ENCODE measurements at places on chromosomes 12 and 14. TPM values are rescaled to one million over a fixed set of nuclear protein-coding genes. Genes with fewer than 3 reads are reported as not detected.
A peak's percentile ranks its signal among the peaks of the same experiment; 100 is the strongest.

GRCh38 chr12:70052931-70053497 lies 190.2 kb upstream of the CNOT2 start:
- H3K4me3 ChIP-seq: no peak overlapping the region
- peaks cover 4% of the 10 kb centered on the region for H3K4me1 ChIP-seq
- no peaks in the 10 kb centered on the region for H3K36me3 ChIP-seq
- H3K27me3 ChIP-seq: no peaks in the 10 kb centered on the region
- DNase-seq: no peak
- H3K27ac ChIP-seq: no peak overlapping the region

DNA sequence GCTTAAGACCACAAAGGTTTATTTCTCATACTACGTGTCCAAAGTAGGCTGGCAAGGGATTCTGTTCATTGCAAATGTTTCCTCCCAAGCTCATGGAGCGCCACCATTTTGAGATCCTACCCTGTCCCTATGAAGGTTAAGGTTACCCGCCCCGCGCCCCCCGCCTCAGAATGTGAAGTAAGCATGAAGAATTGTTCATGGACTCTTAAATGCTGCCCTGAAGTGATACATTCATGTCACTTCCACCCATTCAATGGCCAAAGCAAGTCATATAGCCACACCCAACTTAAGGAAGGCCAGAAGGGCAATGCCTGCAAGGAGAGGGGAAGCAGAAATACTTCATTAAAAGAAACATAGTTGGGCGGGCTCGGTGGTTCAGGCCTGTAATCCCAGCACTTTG lies 4.2 kb downstream of the TMEM253 start:
- H3K4me1 ChIP-seq: peaks cover 17% of the 10 kb centered on the region
- DNase-seq: no peak
- H3K4me3 ChIP-seq: no peak overlapping the region
- H3K36me3 ChIP-seq: no peaks in the 10 kb centered on the region
- peak overlapping the region; percentile 98 for H3K27ac ChIP-seq

- H3K27ac ChIP-seq: no peak overlapping the region
- no peak overlapping the region for H3K4me3 ChIP-seq
- H3K4me1 ChIP-seq: peaks cover 12% of the 10 kb centered on the region
- H3K27me3 ChIP-seq: no peaks in the 10 kb centered on the region
- no peaks in the 10 kb centered on the region for H3K36me3 ChIP-seq
Observed at GRCh38 chr14:102696332-102696731, 80.9 kb upstream of the TRAF3 start.

DNA sequence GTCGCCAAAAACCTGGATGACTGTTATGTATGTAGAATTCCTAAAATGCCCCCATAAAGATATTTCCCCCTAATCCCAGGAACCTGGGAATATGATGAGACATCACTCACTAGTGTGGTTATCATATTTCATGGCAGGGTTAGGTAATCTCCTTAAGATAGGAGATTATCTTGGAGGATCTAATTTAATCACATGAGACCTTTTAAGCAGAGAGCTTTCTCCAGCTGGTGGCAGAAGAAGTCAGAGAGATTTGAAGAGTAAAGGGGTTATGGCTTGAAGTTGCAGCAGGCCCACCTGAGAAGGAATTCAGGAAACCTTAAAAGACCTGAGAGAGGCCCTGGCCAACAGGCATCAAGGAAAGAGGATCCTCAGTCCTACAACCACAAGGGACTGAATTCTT lies 53.6 kb downstream of the DYRK2 start:
- no peak overlapping the region for H3K27ac ChIP-seq
- H3K4me3 ChIP-seq: no peak overlapping the region
- peaks cover 27% of the 10 kb centered on the region for H3K4me1 ChIP-seq
- DNase-seq: no peak

DNA sequence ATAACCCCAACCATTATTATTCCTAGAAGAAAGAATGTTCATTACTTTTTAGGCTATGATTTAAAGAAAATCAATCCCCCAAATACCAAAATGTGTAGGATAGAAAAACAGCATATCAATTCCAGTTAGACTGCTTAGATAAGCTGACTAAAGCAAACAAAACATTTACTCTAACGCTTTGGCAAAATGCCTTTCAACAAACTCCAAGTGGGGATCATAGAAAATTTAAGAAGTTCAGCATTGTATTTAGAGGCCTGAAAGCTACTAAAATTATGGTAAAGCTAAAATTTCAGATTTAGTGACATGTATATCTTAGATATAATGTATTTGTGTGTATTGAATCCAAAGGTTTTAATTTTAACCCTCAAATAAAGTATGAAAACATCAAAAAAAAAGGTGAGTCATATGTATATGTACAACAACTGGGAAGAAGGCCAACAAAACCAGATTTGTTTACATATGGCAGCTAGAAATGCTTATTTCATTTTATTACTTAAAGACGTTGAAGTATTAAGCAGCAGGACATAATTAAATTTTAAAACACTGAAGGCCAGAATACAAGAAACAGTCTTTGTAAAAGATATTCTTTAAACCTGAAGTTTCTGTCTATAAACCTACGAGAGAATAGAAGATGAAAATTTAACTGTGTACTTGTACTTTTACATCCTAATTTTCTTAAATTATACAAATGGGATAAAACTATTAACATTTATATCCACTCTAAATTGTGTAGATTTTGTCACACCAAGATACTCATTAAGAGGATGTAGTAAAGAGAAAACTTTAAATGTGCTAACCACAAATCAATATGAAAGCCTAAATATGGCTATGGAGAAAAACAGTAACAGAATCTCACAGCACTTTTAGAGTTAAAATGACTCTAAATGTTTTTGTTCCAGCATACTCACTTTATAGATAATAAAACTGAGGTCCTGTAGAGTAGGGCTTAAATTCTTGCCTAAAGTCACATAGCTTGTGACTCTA lies 71.4 kb downstream of the SLC41A2 start:
- H3K4me3 ChIP-seq: no peak overlapping the region
- no peaks in the 10 kb centered on the region for H3K4me1 ChIP-seq
- no peak for DNase-seq
- no peak overlapping the region for H3K27ac ChIP-seq
- no peaks in the 10 kb centered on the region for H3K27me3 ChIP-seq
- no peaks in the 10 kb centered on the region for H3K36me3 ChIP-seq

DNA sequence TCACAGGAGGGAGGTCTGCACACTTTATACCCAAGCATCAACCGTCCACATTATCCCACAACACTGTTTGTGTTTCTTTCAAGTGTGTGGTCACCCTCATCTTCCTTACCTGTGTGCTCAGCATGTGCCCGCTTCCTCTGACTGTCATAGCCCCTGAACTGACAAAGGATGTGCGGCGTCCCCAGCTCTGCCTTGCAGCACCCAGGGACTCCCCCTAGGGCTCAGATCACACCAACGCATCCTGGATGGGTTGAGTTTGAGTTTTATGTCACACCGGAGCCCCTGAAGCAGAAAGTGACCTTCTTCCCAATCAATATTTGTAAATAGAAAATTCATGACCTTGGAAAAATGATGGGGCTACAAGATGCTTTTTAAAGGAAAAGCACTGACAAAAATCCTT lies 770.7 kb upstream of the TMEM132C start:
- H3K27me3 ChIP-seq: no peaks in the 10 kb centered on the region
- no peaks in the 10 kb centered on the region for H3K36me3 ChIP-seq
- DNase-seq: no peak
- H3K4me1 ChIP-seq: no peaks in the 10 kb centered on the region

- no peaks in the 10 kb centered on the region for H3K4me1 ChIP-seq
- no peak overlapping the region for H3K4me3 ChIP-seq
- no peaks in the 10 kb centered on the region for H3K36me3 ChIP-seq
- H3K27ac ChIP-seq: no peak overlapping the region
Observed at GRCh38 chr12:41699658-41700057, 445.0 kb downstream of the GXYLT1 start.

- H3K4me1 ChIP-seq: no peaks in the 10 kb centered on the region
- no peak for DNase-seq
- no peak overlapping the region for H3K27ac ChIP-seq
Observed at GRCh38 chr14:58772794-58773620, 135.2 kb downstream of the DACT1 start.

DNA sequence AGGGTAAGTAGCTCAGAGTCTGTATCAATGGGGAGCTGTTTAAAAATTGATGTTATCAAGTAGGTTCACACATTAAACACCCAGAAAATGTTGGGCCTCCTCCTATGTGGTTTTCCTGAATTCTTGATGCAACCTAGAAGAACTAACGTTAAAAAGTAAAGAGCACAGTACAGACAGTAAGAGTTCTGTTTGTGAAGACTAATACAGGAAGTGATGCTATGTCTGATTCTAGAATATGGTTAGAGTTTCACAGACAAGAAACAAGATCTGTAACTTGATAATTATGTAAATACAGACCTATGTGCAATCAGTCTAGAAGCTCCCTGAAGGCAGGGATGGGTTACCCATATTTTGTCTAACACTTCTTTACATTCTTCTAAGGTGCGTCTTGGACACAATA lies 214.9 kb upstream of the BTG1 start:
- no peaks in the 10 kb centered on the region for H3K36me3 ChIP-seq
- no peak overlapping the region for H3K4me3 ChIP-seq
- no peak for DNase-seq
- peaks cover 65% of the 10 kb centered on the region for H3K4me1 ChIP-seq
- no peak overlapping the region for H3K27ac ChIP-seq
- no peaks in the 10 kb centered on the region for H3K27me3 ChIP-seq

GRCh38 chr14:76868454-76869170 lies 42.4 kb downstream of the LRRC74A start:
- H3K4me1 ChIP-seq: peaks cover 14% of the 10 kb centered on the region
- no peak overlapping the region for H3K4me3 ChIP-seq
- H3K36me3 ChIP-seq: no peaks in the 10 kb centered on the region
- H3K27me3 ChIP-seq: no peaks in the 10 kb centered on the region

GRCh38 chr12:126891789-126892188 lies 1375.2 kb upstream of the TMEM132C start:
- no peak overlapping the region for H3K4me3 ChIP-seq
- H3K27me3 ChIP-seq: no peaks in the 10 kb centered on the region
- no peaks in the 10 kb centered on the region for H3K36me3 ChIP-seq
- H3K4me1 ChIP-seq: no peaks in the 10 kb centered on the region
- DNase-seq: no peak

DNA sequence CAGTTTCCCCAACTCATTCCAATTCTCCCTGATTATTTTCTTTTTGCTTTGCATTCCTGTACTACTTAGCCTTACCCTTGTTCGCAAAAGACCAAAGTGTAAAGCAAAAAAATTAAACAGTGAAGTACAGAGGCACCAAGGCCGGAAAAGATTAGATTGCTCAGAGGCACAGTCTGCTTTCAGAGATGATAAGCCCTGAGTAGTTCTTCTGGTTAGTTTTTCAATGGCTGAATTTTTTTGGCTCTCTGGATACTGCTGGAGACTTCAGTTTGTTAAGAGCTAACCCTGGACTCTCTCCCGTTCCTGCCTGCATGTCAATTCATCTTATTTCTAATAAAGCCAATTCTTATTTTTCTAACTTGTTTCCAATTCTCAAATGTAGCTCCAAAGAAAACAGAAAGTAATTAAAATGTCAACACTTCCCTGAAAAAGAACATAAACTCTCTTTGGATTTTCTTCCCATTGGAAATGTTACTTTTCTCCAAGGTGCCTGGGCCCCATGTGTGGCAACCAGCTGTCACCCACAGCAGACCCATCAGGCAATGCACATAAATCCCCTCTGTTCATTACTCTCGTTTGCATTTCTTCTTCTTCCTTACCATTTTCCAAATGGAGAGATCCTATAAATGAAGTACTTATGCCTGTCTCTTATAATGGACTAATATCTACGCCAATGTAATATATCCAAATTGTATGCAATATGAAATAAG lies 142.8 kb downstream of the BTG1 start:
- no peak overlapping the region for H3K4me3 ChIP-seq
- H3K27me3 ChIP-seq: no peaks in the 10 kb centered on the region
- H3K36me3 ChIP-seq: no peaks in the 10 kb centered on the region
- H3K4me1 ChIP-seq: peaks cover 12% of the 10 kb centered on the region
- peak overlapping the region; percentile 16 for H3K27ac ChIP-seq

DNA sequence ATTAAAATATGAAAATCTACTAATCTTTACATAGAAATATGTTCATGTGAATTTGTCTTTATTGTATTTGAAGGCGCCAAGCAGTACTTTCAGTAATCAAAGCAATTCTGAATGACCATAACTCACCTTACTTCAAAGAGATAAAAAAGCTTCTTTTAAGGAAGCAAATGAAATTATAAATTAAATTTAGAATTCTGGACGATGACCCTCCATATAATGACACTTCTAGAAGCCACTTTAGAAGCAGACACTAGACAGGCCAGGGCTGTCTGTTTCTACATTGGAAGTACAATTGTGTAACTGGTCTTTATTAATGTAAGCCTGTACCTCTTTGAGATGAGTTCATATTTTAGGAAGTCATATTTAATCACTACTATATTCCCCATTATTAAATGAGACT lies 222.9 kb downstream of the CNTN1 start:
- H3K36me3 ChIP-seq: no peaks in the 10 kb centered on the region
- H3K27me3 ChIP-seq: no peaks in the 10 kb centered on the region
- H3K4me1 ChIP-seq: no peaks in the 10 kb centered on the region

GRCh38 chr14:88584451-88584850 lies 21.6 kb downstream of the ZC3H14 start:
- H3K4me3 ChIP-seq: no peak overlapping the region
- no peaks in the 10 kb centered on the region for H3K36me3 ChIP-seq
- H3K4me1 ChIP-seq: no peaks in the 10 kb centered on the region
- H3K27me3 ChIP-seq: no peaks in the 10 kb centered on the region

- no peak overlapping the region for H3K27ac ChIP-seq
- H3K36me3 ChIP-seq: no peaks in the 10 kb centered on the region
- H3K27me3 ChIP-seq: no peaks in the 10 kb centered on the region
- no peak for DNase-seq
- no peaks in the 10 kb centered on the region for H3K4me1 ChIP-seq
Observed at GRCh38 chr12:53428741-53429140, 5.1 kb downstream of the AMHR2 start.

GRCh38 chr14:65186951-65187350 lies 84.6 kb upstream of the MAX start:
- DNase-seq: no peak
- no peaks in the 10 kb centered on the region for H3K36me3 ChIP-seq
- H3K27ac ChIP-seq: no peak overlapping the region
- H3K4me1 ChIP-seq: no peaks in the 10 kb centered on the region
- H3K4me3 ChIP-seq: no peak overlapping the region
- no peaks in the 10 kb centered on the region for H3K27me3 ChIP-seq

DNA sequence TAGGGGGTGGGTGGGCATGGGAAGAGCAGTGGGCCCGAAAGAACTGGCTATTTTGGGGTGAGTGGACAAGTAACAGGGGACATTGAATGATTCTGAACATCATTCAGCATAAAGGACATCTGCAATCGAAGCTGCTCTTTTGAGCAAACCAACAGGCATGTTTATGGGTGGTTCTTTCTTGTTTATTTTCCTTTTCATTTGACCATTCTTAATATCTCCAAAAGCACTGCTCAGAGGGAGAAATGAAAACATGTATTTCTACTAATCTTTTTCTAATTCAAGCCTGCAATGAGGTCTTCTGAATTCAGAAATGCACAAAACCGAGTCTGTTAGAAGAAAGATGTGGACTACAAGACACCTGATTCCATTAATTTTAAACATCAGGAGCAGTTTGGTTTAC lies 54.0 kb downstream of the NUAK1 start:
- no peaks in the 10 kb centered on the region for H3K27me3 ChIP-seq
- no peak for DNase-seq
- H3K27ac ChIP-seq: no peak overlapping the region

GRCh38 chr14:91244501-91244901 lies at the start of gene GPR68:
TSS of gene GPR68 (minus strand) at chr14:91244704. CDS start at chr14:91235050, 9,654 bp downstream.
- no peak for DNase-seq
- no peaks in the 10 kb centered on the region for H3K36me3 ChIP-seq
- no peaks in the 10 kb centered on the region for H3K27me3 ChIP-seq
- H3K4me1 ChIP-seq: peaks cover 80% of the 10 kb centered on the region
- peak within 1 kb of the TSS; percentile 94 for H3K27ac ChIP-seq

The GDF3 gene
- not detected for total RNA-seq

The CCDC184 gene
- total RNA-seq: 0.72 TPM

The DPPA3 gene
- not detected for total RNA-seq

The BCL2L14 gene
- 0.20 TPM for total RNA-seq

The DHH gene
- total RNA-seq: not detected

The TEX52 gene
- not detected for total RNA-seq

The SOX5 gene
- 0.18 TPM for total RNA-seq

The EPYC gene
- total RNA-seq: not detected

The PRR4 gene
- total RNA-seq: not detected

All from CD8-positive, alpha-beta memory T cell (primary cell).